Occipital lobe (tissue), 3 donors: ENCODE measurements at places on chromosomes 7 and 10. TPM values are rescaled to one million over a fixed set of nuclear protein-coding genes. Genes with fewer than 3 reads are reported as not detected.

DNA sequence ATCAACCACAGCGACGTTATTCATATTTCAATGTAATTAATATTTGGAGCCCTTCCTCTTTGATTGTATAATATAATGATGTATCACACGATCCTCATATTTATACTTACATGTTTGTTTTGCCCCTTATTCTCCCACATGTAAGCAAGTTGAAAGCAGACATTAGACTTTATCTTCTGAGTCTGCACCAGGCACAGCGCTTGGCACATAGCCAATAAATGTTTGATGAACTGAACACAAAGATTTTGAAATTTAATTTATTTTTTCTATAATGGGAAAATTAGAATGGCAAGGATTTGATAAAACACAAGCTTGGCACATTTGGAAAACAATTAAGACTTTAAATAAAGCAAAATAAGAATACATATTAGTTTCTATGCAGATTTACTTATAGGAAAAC is 31.6 kb downstream of the ZFAND4 start:
- no peak for DNase-seq

DNA sequence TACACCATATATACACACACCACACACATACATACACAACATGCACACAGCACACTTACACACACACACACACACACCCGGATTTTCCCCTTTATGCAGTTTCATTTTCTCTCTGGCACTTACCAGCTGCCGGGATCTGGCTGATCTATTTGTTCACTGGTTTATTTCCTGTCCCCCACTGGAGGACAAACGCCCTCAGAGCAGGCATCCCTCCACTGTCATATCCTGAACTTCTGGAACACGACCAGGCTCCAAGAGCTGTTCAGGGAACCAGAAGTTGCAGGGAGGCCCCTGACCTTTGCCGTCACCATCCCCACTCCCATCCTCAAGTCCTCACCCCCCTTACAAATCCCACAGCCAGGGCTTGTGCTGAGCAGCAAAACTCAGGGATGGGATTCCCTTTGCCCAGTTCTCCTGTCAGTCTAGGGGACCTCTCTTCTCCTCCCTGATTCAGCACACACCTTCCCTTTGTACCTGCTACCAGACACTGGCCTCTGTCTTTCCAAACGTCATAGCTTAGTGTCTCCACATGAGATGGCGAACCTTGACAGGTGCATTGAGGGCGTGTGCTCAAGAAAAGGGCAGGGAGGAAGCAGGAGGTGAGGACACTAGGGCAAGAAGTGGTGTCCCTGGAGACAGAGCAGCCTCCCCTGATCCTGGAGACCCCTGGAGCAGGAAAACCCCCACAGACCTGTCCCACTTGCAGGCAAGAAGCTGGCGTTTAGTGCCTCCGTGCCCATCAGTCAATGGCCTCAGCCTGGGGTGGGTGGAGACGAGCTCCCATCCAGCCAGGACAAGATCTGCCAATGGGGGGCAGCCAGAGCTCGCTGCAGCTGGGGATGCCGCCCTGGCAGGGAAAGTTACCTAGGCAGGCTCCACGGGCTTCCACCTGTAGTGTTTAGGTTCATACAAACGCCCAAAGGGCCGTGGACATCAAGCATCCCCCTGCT is 12.7 kb upstream of the DOCK1 start:
- no peak for DNase-seq

Gene CHN2
- 76.3 TPM for total RNA-seq

DNA sequence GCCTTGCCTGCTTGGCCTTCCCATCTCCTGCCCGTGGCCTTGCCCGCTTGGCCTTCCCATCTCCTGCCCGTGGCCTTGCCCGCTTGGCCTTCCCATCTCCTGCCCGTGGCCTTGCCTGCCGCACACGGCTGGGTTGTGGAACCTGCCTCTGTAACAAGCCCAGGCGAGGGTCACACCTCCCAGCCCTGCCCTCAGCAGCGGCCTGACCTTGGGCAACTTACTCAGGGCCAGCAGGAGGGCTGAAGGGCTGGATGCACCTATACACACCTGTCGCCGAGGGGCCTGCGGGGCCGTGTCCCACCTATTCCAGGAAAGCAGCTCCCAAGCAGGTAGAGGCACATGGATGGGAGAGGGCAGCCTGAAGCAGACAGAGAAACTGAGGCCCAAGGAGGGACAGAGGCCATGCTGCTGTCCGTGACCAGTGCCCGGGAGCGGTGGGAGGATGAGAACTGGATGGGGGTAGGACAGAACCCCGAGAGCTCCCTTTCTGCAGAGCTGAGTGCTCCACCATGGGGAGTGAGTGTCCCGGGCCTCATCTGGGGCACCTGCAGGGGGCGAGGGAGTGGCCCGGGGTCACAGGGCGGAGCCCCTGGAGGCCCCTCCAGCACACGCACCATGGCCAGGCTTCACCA is 277.6 kb downstream of the ELFN1 start:
- no peak for DNase-seq

- no peak for DNase-seq
Measured at GRCh38 chr10:12269056-12269455, 73.1 kb downstream of the CDC123 start.

- no peak for DNase-seq
Measured at GRCh38 chr10:93177511-93177910, 103.8 kb downstream of the CYP26A1 start.
